CD4-positive, alpha-beta T cell treated with Interleukin-12 subunit alpha and Interleukin-12 subunit beta, for 1 hour (primary cell): ENCODE measurements at places on chromosomes 11 and 22.

DNA sequence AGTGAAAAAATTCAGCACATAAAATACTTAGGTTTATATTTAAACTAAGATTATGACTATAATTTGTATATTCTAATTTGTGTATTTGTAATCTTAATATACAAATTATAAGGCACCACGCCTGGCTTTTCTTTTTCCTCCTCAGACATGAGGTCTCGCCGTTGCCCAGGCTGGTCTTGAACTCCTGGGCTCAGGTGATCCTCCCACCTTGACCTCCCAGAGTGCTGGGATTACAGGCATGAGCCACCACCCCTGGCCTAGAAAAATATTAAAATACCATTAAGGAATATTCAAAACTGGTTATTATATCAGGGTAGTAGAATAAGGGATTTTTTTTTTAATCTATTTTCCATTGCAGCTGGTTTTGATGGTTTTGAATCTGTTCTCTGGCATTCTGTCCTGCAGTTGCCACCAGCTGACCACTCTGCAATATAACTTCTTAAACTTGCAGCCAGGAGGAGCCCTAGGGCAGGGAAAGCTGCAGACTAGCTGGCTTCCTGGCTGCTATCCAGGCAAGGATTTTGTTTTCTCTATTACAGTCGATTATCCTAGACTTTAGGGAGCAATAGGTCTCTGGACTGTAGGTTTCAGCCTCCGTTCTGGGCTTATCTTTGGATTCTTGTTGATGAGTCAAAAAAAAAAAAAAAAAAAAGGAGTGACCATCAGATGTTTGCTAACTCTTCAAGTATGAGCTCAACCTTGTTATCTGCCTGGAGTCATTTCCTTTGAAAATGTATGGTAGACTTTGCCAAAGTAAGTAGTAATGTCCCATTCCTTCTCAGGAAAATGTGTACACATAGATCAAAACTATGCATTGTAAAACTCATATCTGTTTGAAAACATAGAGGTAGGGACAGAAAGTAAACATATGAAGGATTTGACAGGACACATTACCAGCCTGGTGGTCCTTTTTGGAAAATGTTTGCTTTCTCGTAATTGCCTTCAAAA lies 13.2 kb downstream of the POLA2 start:
- peak; percentile 46 for DNase-seq

DNA sequence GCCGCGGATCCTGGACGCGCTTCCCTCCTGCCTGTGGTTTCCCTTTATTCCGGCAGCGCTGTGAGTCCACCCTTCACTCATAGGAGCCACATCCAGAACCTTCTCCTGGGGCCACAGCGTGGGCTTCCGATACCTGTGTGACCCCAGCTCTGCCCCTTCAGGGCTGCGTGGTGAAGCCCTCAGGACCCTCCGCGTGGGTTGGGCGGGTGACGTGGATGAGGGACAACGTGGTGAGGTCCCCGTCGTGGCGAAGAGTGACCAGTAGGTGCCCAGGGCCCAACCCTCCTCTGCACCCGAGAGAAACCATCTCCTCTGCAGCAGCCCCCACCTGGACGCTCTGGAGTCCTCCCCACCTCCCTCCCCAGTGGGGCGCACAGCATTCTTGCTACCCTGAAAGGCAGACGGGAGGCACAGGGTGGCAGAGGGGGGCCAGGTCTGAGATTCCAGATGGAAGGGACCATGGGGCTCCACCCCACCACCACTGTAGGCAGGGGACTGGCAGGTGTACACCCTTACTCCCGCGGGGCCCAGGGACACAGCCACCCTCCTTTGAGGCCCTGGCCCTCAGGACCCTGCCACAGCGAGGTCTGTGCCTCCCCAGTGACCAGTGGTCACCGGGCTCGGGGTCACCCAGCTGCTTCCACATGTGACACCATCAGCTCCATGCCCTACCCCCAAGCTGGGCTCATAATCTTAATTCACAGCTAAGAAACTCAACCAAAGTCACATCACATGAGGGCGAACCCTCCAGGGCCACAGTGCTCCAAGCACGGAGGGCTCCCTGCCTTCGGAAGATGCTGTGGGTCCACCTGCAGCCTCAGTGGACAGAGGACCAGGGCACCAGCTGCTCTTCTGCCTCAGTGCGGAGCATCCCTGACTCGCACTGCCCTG lies 3.4 kb upstream of the ZBED4 start:
- no peak for DNase-seq

DNA sequence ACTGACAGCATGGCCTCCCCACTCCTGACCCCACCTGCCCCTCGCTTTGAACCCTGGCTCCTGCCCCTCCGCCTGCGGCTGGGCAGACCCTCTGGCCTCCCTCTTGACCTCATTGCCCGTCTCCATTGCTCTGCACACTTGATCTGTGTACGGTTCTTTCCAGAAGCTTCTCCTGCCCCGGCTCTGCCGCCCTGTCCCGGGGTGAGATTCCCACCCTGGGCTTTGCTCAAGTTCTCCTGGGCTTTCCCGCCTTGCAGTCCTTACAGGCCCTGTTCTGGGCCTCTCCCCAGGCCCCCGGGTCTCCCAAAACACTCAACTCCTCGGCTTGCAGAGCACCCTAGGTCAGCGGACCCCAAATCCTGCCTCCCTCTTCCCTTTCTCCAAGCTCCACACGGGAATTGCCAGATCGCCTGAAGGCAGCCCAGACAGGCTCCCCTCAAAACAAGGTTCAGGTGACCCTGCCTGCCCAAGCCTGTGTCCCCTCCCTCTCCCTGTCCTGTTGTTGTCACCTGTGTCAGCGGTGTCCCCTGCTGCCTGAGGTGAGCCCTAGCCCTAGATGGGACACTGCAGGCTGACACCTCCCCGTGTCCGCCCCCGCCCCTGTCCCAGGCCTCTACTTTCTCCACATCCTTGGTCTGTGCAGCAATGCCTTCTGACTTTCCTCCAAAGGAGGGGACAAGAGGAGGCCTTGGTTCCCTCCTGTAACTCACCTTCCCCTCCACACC lies 1.5 kb downstream of the GAL start:
- no peak for DNase-seq

DNA sequence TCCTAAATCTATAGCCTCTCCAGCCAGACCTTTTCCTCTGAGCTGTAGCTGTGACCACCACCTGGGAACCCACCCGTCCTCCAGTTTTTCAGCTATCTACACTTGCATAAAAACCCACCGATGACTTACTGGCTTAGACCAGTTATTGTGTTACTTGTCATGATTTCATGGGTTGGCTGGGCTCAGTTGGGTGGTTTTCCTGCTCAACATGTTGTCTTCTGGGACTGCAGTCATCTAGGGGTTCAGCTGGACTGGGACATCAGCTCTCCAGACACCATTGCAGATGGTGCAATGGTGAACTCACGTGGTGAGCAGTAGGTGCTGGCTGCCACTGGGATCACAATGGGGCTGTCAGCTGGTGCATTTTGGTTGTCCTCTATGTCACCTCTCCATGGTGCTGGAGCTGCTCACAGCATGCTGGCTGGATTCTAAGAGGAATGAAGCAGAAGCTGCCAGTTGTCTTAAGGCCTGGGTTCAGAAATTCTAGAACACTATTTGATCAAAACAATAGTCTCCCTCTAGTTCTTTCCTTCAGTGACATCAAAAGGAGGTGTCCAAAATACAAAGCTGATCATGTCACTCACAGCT lies 1.3 kb upstream of the SYT13 start:
- DNase-seq: no peak

DNA sequence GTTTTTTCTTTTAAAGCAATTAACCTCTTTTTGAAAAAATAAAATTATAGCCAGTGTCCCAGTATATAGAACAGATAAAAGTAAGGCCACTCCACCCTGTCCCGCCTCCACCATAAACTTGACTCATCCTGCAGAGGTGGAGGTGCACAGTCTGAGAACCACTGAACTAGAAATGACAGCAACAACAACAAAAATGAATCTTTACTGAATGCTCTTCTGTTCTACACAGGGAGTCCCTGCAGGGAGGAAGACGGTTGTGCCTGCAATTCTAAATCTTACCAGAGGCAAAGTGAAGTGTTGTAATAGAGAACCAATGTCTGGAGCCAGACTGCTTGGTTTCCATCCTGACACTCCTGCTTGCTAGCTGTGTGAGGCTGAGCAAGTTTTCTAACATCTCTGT lies 162.3 kb downstream of the FBXO7 start:
- no peak for DNase-seq

DNA sequence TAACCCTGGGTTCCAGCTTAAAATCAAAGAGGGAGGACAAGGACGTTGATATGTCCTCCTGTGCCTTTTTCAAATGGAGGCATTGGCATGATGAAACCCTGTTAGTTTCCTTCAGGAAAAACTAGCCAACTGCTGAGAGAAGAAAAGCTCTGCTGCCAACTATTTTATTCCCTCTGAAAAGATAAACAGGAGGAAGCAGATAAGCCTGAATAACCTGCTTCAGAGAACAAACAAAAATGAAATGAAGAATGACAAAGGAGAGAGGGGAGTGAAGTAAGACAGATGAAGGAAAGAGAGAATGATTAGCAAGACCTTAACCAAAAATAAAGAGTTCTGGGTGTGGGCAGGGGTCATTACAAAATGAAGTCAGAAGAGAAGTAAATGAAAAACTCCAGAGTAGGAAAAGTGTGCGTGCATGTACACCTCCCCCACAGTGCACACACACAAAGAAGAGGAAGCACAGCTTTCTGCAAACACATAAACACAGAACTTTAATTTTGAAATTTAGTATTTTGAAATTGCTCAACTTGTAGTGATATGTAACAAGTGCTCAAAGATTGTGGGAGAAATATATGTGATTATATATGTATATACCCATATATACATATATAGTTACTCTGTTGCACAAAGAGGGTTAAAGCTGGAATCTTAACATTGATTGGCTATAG lies 332.2 kb downstream of the LUZP2 start:
- DNase-seq: no peak

- no peak for DNase-seq
Measured at GRCh38 chr11:100910808-100911207, 218.8 kb downstream of the PGR start.

DNA sequence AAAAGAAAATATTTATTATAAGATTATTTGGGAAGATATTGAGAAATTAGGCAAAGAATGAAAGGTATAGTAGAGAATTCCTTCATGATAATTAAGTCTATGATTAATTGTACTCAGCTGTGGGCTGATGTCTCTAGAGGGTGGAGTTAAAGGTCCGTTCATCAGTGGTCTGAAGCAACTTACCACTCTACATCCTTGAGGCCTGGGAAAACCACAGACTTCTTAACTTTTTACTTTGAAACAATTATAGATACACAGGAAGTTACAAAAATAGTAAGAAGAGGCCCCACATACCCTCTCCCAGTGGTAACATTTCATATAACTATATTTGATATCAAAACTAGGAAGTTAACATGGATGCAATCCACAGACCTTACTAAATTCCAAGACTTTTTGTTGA lies 167.0 kb upstream of the NECTIN1 start:
- DNase-seq: no peak

- DNase-seq: no peak
Measured at GRCh38 chr22:49574205-49574880, 253.3 kb downstream of the BRD1 start.

DNA sequence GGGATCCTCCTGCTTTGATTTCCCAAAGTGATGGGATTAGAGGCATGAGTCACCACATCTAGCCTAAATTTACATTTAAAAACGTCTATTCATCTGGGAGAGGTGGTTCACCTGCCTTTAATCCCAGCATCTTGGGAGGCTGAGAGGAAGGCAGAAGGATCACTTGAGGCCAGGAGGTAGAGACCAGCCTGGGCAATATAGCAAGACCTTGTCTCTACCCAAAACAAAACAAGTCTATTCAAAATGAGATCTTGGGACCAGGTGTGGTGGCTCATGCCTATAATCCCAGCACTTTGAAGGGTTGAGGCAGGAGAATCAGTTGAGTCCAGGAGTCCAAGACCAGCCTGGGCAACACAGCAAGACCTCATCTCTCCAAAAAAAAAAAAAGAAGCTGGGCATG lies 4.9 kb upstream of the UBASH3B start:
- no peak for DNase-seq

GRCh38 chr11:70739811-70740487 lies 341.6 kb downstream of the CTTN start:
- DNase-seq: no peak

- DNase-seq: no peak
Measured at GRCh38 chr22:35400501-35400790, 506 bp downstream of the MCM5 start.

DNA sequence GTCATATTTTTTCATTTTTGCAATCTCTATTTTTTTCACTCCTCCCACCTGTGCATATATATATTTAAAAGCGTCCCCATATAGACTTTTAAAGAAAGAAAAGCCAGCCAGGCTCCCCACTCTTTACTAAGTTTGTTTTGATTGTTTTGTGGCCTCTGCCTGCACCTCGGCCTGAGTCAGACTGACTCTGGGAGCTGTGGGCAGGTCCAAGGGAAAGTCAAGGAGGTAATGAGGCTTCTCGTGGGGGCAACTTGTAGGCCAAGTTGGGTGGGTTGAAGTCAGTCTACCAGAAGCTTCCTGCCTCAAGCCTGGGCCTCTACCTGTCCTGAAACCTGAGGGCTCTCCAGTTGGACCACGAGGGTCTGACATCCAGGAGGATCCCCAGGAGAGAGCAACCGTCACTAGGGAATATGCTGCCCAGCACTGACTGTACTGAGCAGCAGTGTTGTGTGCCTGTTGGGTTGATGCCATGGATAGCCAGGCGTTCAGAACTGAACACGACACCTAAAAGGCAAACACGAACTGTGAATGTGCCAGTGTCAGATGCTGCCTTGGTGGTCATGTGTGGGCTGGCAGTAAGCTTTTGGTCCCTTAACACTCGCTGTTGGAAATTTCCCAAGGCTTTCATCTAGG lies 58.8 kb downstream of the BMAL1 start:
- no peak for DNase-seq

- peak; percentile 84 for DNase-seq
Measured at GRCh38 chr11:128039140-128040021, 548.0 kb downstream of the ETS1 start.

- DNase-seq: no peak
Measured at GRCh38 chr11:73024639-73025038, 117.5 kb downstream of the FCHSD2 start.

DNA sequence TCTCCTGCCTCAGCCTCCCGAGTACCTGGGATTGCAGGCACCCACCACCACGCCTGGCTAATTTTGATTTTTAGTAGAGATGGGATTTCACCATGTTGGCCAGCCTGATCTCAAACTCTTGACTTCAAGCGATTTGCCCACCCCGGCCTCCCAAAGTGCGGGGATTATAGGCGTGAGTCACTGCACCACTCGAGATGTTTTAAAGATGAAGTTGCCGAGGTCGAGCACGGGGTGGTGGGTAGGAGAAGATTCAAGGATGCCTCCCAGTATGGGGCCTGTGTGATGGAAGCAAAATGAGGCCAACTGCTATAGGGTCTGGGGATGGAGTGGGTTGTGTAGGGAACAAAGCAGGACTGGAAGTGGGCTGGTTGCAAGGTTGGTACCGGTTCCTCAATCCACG lies 245.2 kb downstream of the MN1 start:
- no peak for DNase-seq

DNA sequence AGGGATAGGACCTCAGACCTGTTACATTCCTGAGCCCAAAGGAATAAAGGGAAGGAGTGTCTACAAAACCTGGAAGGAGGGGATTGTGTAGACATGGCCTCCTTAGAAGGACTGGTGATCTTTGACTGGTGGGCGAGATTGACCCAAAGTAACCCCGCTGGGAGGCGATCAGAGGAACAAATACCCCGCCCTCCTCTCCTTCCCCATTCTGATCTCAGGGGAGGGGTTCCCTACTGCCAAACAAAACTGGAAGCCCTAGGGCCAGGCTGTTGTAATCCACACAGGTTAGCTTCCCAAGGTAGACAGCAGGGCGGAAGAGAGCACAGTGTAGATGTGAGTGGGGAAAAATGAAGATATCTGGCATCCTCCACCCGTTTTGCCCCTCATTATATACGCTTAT lies 24.7 kb downstream of the NCF4 start:
- no peak for DNase-seq

GRCh38 chr11:59658036-59658435 lies 10.8 kb downstream of the PATL1 start:
- no peak for DNase-seq
